ENCODE measurements at places on chromosomes 11 and 22. TPM values are rescaled to one million over a fixed set of nuclear protein-coding genes. Genes with fewer than 3 reads are reported as not detected.

OR2D2 gene
- total RNA-seq = not detected

LRRC32 gene
- total RNA-seq = 7.6 TPM

CD3D gene
- 1.3 TPM for total RNA-seq

DNA sequence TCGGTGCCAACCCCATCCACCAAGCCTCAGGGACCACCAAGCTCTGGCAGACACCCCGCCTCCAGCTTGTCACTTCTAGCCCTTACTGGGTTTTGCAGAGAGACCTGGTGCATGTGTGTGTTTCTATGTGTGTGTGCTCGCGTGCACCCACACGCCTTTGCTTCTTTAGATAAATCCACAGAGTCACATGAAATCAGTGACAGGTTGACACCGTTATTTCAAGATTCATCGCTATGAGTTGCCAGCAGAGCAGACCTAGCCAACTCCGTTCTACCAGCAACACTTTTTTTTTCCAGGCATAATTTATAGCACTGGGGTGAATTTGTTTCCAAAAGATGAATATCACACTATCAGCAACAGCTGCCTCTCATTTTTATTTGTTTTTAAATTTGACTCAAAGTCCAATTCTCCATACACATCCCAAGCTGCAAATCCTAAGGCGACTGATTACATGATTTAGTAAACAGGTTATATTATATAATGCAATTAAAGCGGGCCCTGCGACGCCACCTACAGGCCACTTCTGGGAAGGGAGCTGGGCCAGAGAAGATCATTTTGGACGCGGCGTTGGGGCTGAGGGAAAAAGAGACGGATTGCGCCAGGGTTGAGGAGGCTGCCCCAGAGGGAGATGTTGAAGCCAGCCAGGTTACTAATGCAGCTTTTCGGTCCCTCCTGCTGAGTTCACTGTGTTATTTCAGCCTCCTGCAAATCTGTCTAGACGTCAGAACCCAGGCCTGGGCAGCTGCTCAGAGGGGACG is 150.5 kb downstream of the FEZ1 start:
- peak overlapping the region; percentile 68 for H3K27ac ChIP-seq
- peaks cover 15% of the 10 kb centered on the region for H3K4me1 ChIP-seq
- DNase-seq = peak; percentile 91
- no peaks in the 10 kb centered on the region for H3K27me3 ChIP-seq
